ENCODE measurements at places on chromosomes 4 and X.

DNA sequence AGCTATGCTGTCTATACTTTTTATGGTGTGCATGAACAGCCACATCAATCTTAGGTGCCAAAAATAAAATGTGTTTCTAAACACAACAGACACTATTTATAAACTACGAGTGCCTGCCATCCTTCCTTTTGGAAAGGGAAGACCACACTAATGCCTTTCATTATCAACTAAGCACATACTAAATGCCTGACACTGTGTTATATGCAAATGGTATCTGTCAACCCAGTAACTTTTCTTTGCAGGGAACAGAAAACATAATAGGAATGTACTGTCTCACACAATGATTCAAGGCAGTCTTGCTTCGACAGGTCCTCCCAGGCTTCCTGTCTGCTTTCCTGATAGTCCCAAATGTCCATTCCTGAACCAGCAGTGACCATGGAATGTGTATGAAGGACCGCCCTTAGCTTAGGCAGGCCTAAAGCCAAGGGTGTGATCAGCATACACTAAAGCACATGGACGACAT, 43.8 kb downstream of the ADGRA3 start:
- no peak for DNase-seq

DNA sequence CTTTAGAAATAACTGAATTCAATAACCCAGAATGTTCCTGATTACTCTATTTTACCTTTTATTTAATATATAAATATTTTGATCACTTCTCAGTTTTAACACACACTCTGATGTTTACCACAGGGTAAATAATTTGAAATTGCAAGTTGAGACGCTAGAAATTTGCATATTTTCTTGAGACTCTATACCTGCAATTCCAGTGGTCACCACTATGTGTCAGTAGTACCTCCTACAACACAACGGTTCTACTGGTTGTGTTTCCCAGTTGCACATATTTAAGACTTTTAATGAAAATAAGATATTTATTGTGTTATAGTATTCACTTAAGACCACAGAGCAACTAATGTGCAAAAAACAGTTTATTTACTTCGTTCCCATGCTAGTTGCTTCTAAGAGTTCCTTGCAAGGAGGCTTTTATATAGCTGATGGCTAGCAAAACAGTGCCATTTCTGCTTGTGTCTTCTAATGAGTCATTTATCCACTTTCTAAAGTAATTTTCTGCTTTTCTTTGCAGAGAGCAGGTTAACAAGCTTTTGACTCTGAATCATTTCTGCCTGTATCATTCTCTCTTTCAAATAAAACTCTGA, 98.9 kb upstream of the PDLIM3 start:
- DNase-seq: no peak

GRCh38 chr4:111494471-111494870, 650.8 kb upstream of the FAM241A start:
- DNase-seq: no peak

DNA sequence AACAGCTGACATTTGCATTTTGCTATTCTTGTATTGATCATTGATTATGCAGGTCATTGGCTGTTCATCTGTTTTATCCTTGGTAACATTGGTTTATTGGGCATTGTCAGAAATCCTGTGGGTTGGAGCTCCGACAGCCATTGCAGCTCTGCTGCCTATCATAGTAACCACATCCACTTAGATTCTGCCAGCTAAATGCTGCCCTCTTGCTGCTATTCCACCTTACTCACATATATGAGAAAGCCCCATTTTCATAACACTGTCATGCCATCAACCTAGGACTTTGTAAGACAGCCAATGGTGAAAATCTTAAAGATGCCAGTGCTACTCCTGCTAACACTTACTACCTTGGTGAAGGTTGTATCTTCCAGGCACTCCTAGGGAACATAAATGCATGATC, 187.3 kb upstream of the CXCL13 start:
- peak; percentile 35 for DNase-seq

GRCh38 chrX:23666282-23666681, 1.0 kb upstream of the PRDX4 start:
- no peak for DNase-seq

DNA sequence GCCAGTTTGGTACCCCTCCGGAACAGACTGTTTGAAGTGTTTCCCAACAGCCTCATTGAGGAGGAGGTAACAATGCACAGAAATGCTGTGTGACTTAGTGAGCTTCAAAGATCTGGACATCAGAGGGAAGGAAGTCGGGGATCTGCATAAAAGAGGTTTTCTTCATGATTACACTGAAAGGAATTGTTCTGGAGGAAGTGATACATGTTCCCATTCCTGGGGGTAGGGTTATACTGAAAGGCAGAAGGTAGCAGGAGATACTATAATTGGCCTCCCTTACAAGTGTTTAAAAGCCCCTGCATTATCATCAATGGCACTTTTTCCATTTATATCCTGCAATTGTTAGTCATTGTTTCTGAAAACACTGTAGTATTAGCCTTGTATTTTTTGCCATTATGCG, 94.0 kb upstream of the DKK2 start:
- DNase-seq: no peak

DNA sequence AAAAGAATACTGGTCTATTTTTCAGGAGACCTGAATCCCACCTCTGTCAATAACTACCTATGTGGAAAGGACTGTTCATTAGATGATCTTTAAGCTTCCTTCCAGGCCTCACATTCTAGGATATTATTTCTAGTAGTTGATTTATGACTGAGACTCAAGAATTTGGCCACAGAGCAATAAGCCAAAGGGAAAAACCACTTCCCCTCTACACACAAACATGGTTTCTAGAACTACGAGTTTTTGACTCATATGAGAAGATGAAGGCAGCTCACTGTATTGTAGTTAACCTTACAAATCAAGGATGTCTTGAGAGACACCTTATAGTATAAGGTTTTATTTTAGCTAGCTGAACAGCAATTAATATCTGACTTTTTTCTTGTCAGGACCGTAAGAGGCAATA, 36.9 kb upstream of the GDPD2 start:
- DNase-seq: no peak

- DNase-seq: peak; percentile 38
These were observed 53.2 kb upstream of the ABCG2 start for GRCh38 chr4:88211473-88212252.

GRCh38 chr4:2076908-2077536, 17.9 kb downstream of the NAT8L start:
- DNase-seq: no peak

- DNase-seq: peak; percentile 4
These were observed 97.5 kb downstream of the FANCB start for GRCh38 chrX:14775416-14775815.

GRCh38 chr4:124526769-124527168, 185.8 kb downstream of the ANKRD50 start:
- DNase-seq: no peak

- peak; percentile 59 for DNase-seq
These were observed 118.0 kb upstream of the ATP6AP2 start for GRCh38 chrX:40462795-40463194.

GRCh38 chr4:147785129-147785528, 53.2 kb downstream of the ARHGAP10 start:
- DNase-seq: no peak

Measured in stomach (tissue), 19 donors.